NCI-H2029 (cell line): ENCODE measurements at places on chromosomes 12 and 14.

DNA sequence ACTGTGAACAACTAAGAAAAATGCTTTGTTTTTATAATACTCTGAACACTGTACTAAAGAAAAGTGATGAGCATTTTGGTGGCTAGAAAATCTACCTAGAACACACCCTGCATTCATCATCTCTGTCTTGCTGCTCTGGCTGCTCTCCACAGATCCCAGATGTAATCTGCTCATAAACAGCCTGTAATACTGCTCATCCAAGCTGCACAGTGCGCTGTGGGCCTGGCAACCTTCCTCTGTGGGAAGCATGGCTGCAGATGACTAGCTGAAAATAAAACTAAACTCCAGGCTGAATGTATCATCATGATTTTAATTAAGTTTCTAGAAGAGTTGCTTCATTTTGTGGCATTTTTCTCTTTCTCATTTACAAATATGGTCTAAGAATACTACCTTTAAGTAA, 200.7 kb downstream of the SLC2A13 start:
- no peak for DNase-seq

DNA sequence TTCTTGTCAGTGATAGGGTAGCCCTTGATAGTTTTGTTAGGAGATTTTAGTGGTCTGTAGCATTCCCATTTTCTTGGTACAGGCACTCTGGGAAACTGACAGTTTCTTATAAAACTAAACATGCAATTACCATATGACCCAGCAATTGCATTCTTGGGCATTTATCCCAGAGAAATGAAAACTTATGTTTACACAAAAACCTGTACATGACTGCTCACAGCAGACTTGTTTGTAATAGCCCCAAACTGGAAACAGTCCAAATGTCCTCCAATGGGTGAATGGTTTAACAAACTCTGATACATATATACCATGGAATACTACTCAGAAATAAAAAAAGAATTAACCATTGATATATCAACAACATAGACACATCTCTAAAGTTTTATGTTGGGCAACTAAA, 75.5 kb downstream of the BORCS5 start:
- DNase-seq = peak; percentile 30

DNA sequence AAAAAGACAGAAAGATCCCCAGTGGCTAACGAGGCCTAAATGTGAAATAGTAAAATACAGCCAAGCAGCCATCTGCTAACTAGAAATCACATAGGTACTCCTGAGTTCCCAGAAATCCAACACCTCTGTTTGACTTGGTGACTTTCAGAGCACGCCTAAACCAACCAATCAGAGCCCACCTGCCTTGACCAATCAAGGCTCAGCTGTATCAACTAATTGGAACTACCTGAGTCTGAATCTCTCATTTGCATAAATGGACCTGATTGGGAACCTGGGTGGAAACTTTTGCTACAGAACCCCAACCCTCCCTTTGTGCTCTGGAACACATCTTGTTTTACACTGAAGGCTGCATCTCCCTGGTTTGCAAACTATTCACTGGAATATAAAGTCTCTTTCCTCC, 5.1 kb upstream of the TCL1B start:
- no peak for DNase-seq

DNA sequence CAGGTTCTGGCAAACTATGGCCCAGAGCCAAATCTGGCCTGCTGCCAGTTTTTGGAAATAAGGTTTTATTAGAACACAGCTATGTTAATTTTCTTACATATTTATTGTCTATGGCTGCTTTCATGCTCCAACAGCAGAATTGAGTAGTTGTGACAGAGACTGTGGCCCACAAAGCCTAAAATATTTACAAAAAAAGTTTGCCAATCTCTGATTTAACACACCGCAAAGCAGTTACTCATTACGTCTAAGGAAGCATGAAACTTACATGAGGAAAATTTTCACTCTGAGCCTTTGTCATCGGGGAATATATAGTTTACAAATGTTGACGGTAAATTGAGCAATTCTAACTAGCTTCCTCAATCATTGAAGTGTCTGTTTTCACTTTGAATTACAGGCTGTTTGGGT, 96.5 kb downstream of the UNC79 start:
- DNase-seq = no peak

- no peak for DNase-seq
These were observed 12.1 kb downstream of the SERPINA5 start for GRCh38 chr14:94593376-94593748.

- DNase-seq = no peak
These were observed 1.0 kb downstream of the IRF9 start for GRCh38 chr14:24162093-24162492.

DNA sequence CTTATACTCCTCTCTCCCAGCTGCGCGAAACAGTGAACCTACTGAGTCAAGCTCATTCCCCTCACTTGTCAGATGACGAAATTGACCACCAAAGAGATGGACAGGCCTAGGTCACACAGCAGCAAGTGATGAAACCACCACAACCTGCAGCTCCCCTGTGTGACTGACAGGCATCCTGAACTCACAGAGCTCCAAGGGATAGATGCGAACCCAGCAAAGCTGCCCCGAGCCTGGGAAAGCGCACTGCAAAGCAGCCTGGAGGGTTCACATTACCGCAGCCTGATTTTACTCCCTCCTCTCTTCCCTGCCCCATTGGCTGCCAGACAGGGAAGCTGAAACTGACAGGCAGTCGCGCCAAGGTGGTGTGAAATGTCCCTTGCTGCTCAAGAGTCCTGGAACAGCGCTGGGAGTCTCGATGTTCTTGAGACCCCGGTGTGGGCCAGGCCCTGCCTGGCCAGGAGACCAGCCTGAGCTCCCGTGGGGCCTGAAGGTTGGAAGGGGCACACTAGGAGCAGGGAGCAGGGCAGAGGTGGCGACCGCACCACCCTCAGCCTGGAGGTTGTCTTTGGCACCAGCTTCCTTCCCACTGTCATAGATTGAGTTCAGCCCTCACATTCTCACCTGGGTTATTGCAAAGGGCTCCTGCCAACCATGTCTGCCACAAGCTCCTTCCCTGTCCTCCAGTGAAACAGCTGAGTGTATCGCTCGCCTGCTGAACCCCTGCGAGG, 36.3 kb downstream of the SNRNP35 start:
- DNase-seq = no peak

- DNase-seq = no peak
These were observed 83.3 kb downstream of the SCARB1 start for GRCh38 chr12:124780336-124780735.

DNA sequence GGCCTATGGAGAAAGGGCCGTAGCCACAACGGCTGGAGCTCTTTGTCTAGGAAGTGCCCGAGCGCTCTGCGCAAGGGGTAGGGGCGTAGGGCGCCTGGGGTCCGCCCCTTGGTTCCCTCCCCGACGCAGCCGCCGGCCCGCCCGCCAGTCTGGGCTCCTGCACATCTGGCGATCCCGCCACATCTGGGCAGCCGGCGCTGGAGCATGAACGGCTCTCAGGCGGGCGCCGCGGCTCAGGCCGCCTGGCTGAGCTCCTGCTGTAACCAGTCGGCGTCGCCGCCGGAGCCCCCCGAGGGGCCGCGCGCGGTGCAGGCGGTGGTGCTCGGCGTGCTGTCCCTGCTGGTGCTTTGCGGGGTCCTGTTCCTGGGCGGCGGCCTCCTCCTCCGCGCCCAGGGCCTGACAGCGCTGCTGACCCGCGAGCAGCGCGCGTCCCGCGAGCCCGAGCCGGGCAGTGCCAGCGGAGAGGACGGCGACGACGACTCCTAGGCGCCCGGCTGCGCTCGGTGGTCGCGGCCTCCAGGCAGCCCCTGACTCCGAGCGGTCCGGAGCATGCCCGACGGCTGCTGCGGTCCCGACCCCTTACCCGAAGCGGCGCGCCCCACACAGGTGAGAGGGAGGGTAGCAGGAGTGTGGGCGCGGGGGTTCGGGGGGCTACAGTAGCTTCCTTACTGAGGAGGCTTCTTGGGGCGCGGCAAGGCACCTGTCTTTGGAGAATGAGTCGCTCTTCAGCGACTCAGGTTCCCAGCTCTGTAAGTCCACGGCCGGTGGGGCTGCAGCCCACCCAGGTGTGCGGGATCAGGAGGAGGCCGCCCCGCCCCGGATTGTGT, at the start of gene SMIM41:
TSS of gene SMIM41 (plus strand) at position 129 of the 827 bp plus-strand sequence. CDS start at position 205, 76 bp downstream.
- no peak for DNase-seq

DNA sequence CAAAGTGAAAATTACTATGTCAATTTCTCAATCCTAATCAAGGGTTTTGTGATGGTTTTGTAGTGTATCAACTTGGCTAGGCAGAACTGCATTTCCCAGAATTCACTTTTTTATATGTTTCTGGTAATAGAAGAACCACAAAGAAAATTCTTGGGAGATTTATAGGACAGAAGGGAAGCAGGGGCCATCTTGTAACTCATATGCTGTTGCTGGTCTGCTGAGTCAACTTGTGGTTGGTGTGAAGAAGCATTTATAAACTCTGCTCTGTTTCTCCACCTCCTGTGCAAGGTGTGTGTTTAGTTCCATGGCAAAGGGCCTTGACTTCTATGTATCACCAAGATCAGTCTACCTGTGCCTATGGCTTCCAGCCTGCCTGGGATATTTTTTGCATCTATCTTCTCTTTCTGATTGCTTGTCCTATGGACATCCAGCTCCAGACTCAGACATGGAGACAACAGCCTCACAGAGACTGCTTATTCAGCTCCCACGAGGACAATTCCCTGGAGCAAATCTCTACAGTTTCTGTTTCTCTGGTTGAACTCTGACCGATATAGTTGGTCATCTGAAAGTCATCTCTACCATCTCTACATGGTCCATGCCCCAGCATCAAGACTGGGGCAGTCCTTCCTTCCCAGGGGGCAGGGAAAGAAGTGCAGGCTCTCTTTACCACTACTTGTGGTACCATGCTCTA, 364.3 kb upstream of the DDHD1 start:
- no peak for DNase-seq

DNA sequence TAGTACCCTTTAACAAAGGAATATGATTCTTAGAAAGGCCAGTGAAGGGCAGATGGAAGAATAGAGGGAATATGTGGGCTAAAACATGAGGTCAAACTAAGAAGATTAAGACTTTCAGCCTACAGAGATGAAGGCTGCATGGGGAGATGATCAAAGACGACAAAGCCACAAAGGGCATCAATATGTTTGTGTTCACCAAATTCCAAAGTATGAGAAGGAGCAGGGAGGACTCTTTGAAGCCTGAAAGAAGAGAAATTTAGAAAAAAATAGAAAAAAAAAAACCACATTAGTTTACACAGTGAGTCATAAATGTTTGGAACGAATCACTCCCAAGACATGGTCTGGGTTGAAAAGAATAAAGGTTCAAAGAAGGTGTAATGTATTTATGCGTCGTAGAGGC, 131.8 kb downstream of the NEDD1 start:
- no peak for DNase-seq

DNA sequence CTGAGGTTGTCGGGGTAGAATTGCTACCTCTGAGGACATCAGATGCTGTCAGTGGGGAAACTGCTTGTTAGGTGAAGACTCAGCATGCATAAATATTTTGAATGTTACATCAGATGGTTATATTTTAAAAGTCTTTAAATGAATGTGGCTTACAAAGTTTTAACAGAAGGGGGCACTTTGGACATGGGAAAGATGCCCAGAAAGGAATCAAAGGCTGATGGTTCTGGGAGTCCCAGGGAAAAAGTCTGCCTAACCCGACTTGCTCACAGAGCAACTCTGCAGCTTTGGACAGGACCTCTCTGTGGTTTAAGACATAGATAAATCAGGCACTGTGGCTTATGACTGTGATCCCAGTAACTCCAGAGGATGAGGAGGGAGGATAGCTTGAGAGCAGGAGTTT, 474.9 kb downstream of the ATP23 start:
- DNase-seq = no peak

DNA sequence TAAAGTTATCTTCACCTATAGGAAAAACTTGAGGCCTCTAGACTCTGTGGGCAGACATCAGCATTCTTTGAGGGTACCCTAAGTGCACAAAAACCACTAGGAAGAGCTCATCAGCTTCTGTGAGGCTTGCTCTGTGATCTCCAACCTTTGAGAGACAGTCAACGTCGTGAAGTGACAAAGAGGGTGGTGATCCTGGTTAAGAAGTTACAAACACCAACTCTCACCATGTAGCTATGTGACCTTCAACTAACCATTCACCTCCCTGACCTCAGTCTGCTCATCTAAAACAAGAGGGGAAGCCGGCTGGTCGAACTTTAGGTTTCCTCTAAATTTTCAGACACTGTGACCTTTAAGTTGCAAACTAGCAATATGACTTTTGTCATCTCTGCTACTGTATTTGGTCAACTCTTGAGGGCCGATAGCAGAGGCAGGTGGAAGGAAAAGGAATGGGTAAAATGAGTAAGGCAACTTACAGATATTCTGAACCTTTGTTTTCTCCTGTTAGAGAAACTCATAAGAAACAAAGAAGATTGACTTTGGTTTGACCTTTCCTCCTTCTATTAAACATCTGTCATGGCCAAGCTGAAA, 103.2 kb upstream of the PARP11 start:
- DNase-seq = no peak

GRCh38 chr12:130133851-130134562, 28.3 kb upstream of the FZD10 start:
- no peak for DNase-seq

- no peak for DNase-seq
These were observed 992 bp downstream of the CPSF2 start for GRCh38 chr14:92122761-92123160.

- DNase-seq = no peak
These were observed 207.8 kb downstream of the C12orf42 start for GRCh38 chr12:103288016-103288415.

DNA sequence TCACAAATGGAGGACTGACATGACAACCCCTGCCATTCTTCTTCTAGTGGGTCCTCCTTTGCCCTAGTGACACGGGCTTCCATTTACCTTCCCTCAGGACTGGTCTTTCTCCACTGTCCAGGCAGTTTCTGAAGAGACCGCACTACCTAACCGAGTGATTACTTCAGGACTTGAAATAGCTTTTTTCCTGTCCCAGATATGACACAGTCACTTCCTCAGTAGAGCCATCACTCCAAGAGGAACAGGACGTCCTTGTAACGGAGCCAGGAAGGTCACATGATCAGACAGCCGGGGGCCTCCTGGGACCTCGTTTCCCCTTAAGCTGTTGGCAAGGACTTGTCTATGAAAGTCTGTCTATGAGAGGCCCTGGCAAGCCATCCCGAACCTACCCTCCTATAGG, 62.3 kb downstream of the FOS start:
- no peak for DNase-seq

DNA sequence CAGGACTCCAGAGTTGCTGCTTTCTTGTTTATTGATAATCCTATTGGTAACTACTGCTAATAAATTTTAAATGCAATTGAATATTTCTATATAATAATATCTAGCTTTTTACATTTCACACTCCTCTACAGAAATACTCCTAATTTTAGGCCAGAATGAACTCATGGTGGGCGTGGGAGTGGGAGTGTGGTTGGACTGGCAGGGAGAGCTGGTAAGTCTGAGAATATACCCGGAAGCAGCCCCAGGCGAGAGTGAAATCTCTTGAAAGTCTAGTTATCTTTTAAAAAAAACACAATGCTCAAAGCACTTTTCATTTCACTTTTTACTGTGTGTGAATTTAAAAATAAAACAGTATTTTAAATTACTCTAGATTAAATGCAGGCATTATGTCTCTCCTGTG, 4.7 kb downstream of the TMEM263 start:
- no peak for DNase-seq

GRCh38 chr14:61471297-61472005, 150.1 kb downstream of the PRKCH start:
- no peak for DNase-seq
